ENCODE measurements at places on chromosomes 2 and 18.

DNA sequence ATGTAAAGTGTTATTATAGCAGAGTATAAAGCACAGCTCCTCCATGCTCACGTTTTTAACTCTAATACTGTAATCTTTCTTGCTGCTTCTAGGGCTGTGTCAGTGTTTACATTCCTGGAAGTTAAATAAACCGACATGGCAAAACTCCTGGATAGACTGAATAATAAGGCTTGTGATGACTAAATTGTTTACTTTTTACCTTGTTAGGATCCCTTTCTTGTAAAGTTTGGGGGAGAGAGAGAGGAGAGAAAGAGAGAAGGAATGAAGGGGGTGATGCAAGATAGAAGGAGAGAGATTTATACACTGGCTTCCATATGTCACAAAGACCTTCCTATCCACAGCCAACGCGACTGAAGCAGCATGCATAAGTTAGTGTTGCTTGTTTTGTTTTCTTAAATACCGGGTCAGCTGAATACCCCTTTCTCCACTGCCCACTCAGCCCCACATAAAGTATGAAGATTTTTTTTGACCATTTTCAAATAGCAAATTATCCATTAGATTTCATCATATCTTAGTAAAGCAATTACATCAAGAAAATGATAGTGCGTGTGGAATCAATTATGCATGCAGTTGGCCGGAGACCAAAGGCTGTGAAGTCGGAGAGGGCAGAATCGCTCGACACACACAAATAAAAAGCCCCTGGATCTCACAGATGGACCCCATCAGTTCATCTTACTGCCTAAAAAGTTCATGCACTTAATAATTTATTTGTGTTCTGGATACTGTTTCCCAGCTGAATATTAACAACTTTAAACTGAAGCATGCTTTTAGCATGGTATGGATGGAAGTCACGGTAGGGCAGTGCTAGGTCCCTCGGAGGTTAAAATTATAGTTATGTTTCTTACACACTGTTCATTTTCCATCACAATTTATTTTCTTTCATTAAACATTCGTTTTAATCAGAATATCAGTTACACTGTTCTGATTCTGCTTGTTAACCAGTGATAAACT lies 20.1 kb downstream of the BCL11A start:
- DNase-seq = peak; percentile 90

- DNase-seq = peak; percentile 16
Measured at GRCh38 chr18:46333431-46334135, 229.4 kb downstream of the HAUS1 start.

- no peak for DNase-seq
Measured at GRCh38 chr18:67514901-67515540, 1.5 kb downstream of the DSEL start.

DNA sequence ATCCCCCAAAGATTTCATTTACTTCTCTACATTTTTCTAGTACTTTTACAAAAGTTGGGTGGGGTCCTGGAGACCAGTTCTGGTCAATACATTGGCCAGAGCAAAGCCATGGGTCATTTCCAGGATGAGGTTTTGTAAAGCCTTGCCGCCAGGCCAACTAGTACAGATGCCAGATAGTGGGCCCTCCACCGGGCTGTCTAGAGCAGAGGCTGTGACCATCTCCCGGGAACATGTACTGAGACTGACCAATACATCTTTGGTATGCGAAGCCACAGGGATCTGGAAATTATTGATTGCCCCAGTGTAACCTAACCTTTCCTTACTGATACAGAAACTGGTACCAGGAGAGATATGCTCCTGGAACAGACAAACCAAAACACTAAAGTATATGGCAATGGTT lies 599.2 kb downstream of the ADCYAP1 start:
- no peak for DNase-seq

GRCh38 chr18:46174342-46175041 lies 70.3 kb downstream of the HAUS1 start:
- DNase-seq = peak; percentile 29

DNA sequence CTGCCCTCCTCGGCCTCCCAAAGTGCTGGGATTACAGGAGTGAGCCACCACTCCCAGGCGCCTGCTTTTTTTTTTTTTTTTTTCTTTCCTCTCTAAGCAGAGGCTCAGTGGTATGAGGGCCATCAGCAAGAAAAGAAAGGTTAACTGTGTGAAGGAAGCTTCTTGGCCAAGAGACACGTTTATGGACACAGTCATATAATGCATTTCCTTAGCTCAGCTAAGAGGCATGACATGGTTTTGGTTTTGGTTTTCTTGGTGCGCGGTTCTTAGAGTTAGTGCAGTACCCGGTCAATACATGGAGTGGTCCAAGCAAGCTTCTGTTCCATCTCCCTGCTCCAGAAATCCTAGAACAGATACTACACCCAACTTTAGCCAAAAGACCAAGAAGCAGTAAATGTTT lies 42.6 kb downstream of the RALBP1 start:
- no peak for DNase-seq

- no peak for DNase-seq
Measured at GRCh38 chr2:76692908-76693307, 829.3 kb downstream of the LRRTM4 start.

DNA sequence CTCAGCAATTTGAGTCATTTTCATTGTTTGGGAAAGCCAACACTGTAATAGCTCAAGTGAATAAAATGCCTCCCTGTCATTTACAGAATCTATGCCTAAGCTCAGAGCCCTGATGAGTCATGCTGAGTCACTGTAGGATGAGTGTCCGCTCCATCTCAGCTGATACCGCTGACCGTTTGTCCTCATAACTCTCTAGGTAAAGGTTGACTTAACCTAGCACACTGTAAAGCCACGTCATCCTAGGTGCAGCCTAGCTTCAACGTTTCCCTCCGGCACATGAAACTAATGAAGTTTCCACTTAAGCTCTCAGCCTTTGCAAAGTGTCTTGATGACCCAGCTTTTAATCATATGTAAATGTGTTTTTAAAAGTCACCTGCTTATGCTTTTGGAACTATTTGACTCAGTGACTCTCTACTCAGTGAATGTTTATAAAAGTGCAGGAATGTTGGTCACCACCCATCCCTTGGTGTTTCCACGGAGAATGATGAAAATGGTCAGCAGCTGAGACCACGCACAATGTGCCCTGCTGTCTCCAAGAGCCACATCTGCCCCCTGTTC lies 154.0 kb downstream of the PMAIP1 start:
- DNase-seq = peak; percentile 94

DNA sequence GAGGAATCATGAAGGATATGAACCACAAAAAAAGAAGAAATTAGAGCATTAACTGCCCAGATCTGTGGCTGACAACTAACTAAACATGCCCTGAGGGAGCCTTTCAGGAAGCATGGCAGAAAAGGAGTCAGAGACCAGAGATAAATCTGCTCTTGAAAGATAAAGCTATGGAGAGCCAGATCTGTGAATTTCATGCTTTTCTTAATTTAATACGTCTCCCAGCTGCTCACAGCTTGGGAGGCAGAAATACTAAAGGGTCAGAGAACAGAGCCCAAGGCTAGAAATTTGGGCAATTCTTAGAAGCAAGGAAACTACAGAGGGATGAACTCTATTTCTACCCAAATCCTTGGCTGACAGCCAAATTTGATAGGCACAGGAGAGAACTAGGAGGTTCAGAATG lies 223.0 kb upstream of the DPP10 start:
- DNase-seq = no peak

GRCh38 chr2:15260835-15261234 lies 300.3 kb downstream of the NBAS start:
- DNase-seq = no peak

- peak; percentile 64 for DNase-seq
Measured at GRCh38 chr2:38039121-38039910, 36.6 kb downstream of the CYP1B1 start.

All from fibroblast of skin of right quadriceps (primary cell).